ENCODE measurements at places on chromosomes 6 and 20. TPM values are rescaled to one million over a fixed set of nuclear protein-coding genes. Genes with fewer than 3 reads are reported as not detected.

- no peaks in the 10 kb centered on the region for H3K36me3 ChIP-seq
- H3K27ac ChIP-seq = no peak overlapping the region
- no peak overlapping the region for H3K4me3 ChIP-seq
- no peaks in the 10 kb centered on the region for H3K4me1 ChIP-seq
- no peaks in the 10 kb centered on the region for H3K27me3 ChIP-seq
Measured at GRCh38 chr20:33915726-33916331, 77.9 kb upstream of the RALY start.

DNA sequence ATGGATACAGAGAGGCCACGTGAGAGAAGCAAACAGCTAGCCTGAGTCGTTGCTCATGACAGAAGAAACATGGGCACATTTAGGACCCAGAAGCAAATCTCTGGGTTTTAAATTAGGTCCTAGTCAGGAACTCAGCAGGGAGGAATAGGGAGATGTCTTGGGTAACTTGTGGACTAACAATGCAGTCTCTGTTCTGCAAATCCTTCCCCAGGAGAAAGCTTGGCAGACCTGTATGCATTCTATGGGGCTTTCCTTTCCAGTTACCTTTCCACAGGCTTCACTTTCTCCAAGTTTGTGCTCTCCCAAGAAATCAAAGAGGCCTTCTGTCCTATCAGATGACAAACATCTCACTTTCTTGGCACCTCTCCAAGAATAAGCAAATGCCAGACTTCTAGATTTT, 47.2 kb upstream of the PLCB4 start:
- no peak overlapping the region for H3K4me3 ChIP-seq
- no peaks in the 10 kb centered on the region for H3K27me3 ChIP-seq
- DNase-seq = no peak
- H3K4me1 ChIP-seq = no peaks in the 10 kb centered on the region

The CLPSL2 gene
- polyA plus RNA-seq = 0.56 TPM

The BMP2 gene
- polyA plus RNA-seq = 6.2 TPM

The RAB44 gene
- not detected for polyA plus RNA-seq

- no peaks in the 10 kb centered on the region for H3K27me3 ChIP-seq
- no peak for DNase-seq
- H3K27ac ChIP-seq = peak overlapping the region; percentile 84
- no peak overlapping the region for H3K4me3 ChIP-seq
- H3K4me1 ChIP-seq = peaks cover 24% of the 10 kb centered on the region
Measured at GRCh38 chr20:53917145-53918019, 153.0 kb downstream of the BCAS1 start.

The TTBK1 gene
- 29.9 TPM for polyA plus RNA-seq

- H3K36me3 ChIP-seq = no peaks in the 10 kb centered on the region
- no peak overlapping the region for H3K4me3 ChIP-seq
- DNase-seq = no peak
Measured at GRCh38 chr20:37481610-37482009, 39.4 kb upstream of the NNAT start.

- H3K27me3 ChIP-seq = no peaks in the 10 kb centered on the region
- DNase-seq = no peak
- H3K36me3 ChIP-seq = no peaks in the 10 kb centered on the region
- H3K27ac ChIP-seq = no peak overlapping the region
- no peak overlapping the region for H3K4me3 ChIP-seq
Measured at GRCh38 chr6:148501178-148501590, 158.5 kb downstream of the SASH1 start.

DNA sequence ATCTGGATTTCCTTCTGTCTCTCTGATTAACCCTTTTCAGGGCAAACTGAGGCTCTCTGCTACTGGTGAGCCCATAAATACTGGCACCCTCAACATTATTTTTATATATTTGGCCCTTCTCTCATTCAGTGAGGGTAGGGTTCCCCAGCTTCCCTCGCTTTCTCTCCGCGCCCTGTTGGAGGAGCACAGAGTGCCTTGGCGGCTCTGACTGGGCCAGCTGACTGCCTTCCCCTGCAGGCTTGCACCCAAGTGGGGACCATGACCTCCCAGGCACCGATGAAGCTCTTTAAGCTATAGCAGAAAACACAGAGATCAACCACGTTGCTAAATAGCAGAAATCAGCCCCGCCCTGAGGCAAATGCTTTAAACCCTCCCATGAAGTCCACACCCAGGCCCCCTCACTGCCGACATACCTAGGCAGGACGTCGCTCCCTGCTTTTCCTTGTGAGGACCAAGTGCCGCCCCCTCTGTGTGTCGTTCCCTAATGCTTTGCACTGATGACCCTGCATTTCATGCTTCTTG, 105.0 kb downstream of the HUS1B start:
- DNase-seq = no peak
- no peaks in the 10 kb centered on the region for H3K27me3 ChIP-seq
- H3K4me3 ChIP-seq = no peak overlapping the region
- no peaks in the 10 kb centered on the region for H3K4me1 ChIP-seq

DNA sequence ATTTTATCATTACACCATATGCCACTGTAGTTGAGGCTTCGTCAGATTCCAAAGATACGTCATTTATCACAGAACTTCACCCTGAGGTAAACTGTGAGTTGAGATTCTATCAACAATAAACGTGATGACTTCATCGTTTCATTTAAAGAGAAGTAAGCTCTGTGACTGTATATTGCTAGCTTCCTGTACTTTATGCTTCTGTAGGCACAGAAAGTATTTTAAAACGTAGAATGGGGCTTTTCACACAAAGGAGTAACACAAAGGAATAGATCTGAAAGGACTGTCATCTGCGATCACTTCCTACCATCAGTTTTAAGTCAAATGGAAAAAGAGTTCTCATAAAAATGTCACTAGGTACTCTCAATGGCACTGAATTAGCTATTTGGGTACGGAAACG, 234.4 kb upstream of the MCHR2 start:
- no peaks in the 10 kb centered on the region for H3K36me3 ChIP-seq
- H3K27me3 ChIP-seq = no peaks in the 10 kb centered on the region
- H3K4me3 ChIP-seq = peak overlapping the region; percentile 44
- H3K27ac ChIP-seq = no peak overlapping the region
- H3K4me1 ChIP-seq = no peaks in the 10 kb centered on the region

DNA sequence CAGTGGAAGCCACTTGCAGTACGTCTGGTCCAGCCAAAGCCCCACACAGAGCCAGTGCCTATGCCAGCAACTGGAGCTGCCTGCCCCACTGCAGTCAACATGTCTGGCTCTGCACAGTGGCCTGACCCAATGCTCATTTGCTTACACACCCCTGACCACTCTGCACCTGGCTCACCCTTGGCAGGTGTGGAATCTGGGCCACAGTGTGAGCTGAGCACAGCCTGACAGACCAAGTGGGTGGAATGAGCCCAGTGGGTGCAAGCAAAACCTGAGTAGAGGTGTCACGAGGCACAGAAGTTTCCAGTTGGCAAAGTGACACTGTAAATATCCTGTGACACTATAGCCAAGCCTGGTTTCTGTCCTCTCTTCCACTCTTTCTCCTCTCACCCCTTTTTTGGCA, 49.5 kb downstream of the GGTLC1 start:
- H3K36me3 ChIP-seq = no peaks in the 10 kb centered on the region
- H3K4me3 ChIP-seq = no peak overlapping the region
- H3K27ac ChIP-seq = no peak overlapping the region
- no peaks in the 10 kb centered on the region for H3K27me3 ChIP-seq
- DNase-seq = no peak
- no peaks in the 10 kb centered on the region for H3K4me1 ChIP-seq

GRCh38 chr20:52945268-52945667, 26.9 kb upstream of the TSHZ2 start:
- no peaks in the 10 kb centered on the region for H3K4me1 ChIP-seq
- DNase-seq = no peak
- no peak overlapping the region for H3K4me3 ChIP-seq

DNA sequence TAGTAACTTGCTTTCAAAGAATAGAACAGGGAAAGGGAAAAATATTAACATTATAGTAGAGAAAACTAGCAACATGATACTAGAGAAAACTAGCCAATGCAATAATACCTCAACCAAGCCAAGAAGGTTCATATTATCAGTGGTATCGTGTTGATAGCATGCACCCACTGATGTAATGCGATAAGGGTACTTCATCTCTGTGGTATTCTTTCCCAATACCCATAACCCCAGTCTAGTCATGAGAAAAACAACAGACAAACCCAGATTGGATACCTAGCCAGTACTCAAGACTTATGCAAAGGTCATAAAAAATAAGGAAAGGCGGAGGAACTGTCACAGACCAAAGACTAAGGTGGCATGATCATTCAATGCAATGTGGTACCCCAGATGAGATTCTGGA, 21.0 kb downstream of the BLOC1S5 start:
- no peak overlapping the region for H3K27ac ChIP-seq
- no peak for DNase-seq
- H3K4me1 ChIP-seq = no peaks in the 10 kb centered on the region
- no peak overlapping the region for H3K4me3 ChIP-seq
- H3K27me3 ChIP-seq = no peaks in the 10 kb centered on the region

DNA sequence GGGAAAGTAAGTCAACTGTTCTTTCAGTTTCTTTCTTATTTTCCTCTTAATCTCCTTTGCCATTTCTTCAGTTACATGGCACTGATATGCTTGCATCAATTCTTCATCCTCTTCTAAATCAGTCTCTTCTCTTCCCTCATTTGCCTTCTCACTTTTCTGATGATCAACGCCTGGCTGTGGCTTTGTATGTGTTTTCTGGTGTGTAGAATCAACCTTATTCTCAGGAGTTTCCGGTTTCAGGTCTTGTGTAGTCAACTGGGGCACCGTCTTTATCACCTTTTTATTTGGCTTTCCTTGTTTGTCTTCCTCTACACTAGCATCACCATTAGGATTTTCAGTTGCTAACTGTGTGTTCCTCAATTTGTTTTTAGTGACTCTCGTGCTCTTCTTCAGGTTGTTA, 31.6 kb downstream of the AHI1 start:
- no peak for DNase-seq
- H3K4me1 ChIP-seq = no peaks in the 10 kb centered on the region
- H3K27me3 ChIP-seq = no peaks in the 10 kb centered on the region
- H3K36me3 ChIP-seq = peaks cover 9% of the 10 kb centered on the region
- H3K4me3 ChIP-seq = no peak overlapping the region

The DTD1 gene
- 85.0 TPM for polyA plus RNA-seq

The OPRM1 gene
- polyA plus RNA-seq = 2.5 TPM
